Activated CD8-positive, alpha-beta memory T cell treated with anti-CD3 and anti-CD28 coated beads, Interleukin-2, amount 10 ng/mL, durations not matched to agents 7 days and 5 days (primary cell): ENCODE measurements at places on chromosomes 13 and 19.

- no peak for DNase-seq
Measured at GRCh38 chr13:21753117-21753729, 82.3 kb downstream of the FGF9 start.

- DNase-seq = no peak
Measured at GRCh38 chr13:79695754-79696153, 214.8 kb downstream of the NDFIP2 start.

DNA sequence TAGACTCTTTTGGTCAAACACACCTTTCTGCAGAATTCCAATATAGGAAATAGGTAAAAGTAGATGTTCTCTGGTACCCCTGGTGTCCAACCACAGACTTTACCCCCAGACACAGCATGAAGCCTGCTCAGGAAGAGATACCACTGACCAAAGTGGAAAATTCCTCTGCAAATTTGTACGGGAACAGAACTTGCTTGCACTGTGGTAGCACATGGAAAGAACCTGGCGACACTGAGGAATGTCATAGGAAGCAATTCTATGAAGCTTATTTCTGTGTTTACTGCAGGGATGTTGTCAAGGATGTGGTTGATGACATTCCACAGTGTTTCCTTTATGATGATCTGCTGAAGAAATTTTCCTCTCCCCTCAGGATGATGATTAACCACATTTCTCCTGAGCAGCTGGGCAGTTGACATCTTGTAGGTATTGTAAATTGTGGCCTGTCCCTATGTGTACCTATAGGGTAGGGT, 48.9 kb upstream of the TNFSF11 start:
- DNase-seq = no peak

DNA sequence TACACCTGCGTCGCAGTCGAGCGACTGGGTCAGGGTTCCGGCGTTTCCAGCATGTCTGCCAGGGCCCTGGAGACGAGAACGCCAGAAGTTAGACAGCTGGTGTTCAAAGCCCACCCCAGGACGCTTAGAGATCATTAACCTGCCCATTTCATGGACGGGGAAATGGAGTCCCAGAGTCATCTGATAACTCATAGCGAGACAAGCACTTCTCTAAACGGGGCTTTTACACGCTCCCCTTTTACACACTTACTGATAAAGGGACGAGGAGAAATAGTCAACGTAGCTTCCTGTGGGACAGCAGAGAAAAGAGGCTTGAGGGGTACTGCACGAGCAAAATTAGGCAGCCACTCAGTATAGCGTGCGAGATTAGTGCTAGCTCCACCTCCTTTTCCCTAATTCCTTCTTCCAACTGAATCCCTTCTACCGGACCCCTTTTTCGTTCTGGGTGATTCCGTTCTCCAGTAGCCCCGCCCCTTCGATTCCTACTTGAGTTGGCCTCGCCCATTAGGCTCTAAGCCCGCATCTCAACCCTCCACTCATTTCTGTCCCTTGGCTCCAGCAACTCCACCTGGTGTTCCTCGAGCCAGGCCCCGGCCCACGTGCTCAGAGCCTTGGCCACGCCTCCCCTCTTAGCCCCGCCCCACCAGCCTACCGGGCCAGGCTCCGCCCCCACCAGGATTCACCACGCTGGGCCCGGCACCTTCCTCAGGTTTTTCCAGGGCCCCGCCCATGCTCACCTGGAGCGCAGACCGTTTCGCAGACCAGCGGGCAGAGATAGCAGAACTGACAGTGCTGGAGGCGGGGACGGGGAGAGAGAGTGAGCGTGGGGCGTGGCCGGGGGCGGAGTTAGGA, 3.7 kb downstream of the HRC start:
- no peak for DNase-seq

GRCh38 chr19:5336195-5336965, 4.2 kb downstream of the PTPRS start:
- no peak for DNase-seq
